Psoas muscle (tissue), 8 donors: ENCODE measurements at places on chromosomes 5 and 9. TPM values are rescaled to one million over a fixed set of nuclear protein-coding genes. Genes with fewer than 3 reads are reported as not detected.

PCDHA1 gene
- total RNA-seq, result not detected

COL15A1 gene
- 21.0 TPM for total RNA-seq

GRCh38 chr5:110545716-110546115, 180.8 kb downstream of the TMEM232 start:
- no peak for DNase-seq

- no peak for DNase-seq
Observed at GRCh38 chr5:8012131-8012977, 143.4 kb downstream of the MTRR start.

GRCh38 chr5:1038417-1039209, 30.0 kb downstream of the NKD2 start:
- no peak for DNase-seq
